Right lobe of liver (tissue), 6 donors: ENCODE measurements at places on chromosomes 6 and 20. TPM values are rescaled to one million over a fixed set of nuclear protein-coding genes. Genes with fewer than 3 reads are reported as not detected.

DNA sequence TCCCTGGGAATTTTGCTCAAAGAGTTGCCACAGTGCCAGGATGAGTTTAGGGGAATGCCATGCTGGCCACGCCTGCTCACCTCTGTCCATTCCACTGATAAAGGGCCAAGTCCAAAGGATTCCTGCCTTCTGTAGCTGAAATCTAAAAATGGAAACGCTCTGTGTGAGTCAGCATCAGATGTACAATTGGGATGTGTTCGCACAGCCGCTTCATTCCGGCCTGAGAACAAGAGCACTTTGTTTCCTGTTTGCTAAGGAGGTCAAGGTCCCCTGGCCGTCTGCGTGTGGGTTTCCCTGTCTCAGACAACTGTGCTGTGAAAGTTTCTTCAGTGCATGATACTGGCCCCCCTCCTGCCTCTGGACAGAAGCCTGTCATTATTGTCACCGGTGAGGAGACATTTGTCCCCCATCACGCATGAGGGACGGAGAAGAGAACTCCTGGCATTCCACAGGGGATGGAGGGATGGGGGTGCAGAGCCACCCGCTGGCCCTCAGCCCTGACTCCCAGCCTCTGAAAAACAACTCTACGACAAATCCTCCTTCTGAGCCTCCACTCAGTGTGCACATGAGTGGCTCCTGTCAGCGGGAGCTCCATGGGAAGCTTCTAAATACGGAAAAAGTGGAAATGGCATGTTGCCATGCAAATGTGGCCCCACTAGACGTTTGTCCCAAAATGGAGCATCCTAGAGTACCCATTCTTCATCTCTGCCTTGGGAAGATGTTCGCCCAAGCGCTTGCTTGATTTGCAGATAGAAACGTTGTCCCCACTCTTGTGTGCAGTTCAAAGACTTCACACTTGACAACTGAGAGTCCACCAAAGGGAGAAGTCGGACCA lies 143.5 kb upstream of the AFDN start:
- DNase-seq = peak; percentile 80

- no peak for DNase-seq
Observed at GRCh38 chr6:139753198-139753861, 378.9 kb upstream of the CITED2 start.

- peak; percentile 38 for DNase-seq
Observed at GRCh38 chr6:35141007-35141655, at the start of gene TCP11. TSS of gene TCP11 (minus strand) at chr6:35141339. CDS start at chr6:35140870, 469 bp downstream.

OSTM1 gene
- 15.6 TPM for total RNA-seq

RALGAPB gene
- 12.6 TPM for total RNA-seq

XKR7 gene
- total RNA-seq = not detected

SGK2 gene
- total RNA-seq = 80.2 TPM

BPIFA3 gene
- total RNA-seq = not detected
